Activated T-helper 9 cell treated with anti-CD3 and anti-CD28 coated beads, Interleukin-2, amount 50 U/mL, for 16 hours (primary cell): ENCODE measurements at places on chromosomes 1 and 21.

GRCh38 chr1:10687782-10688408 is 108.6 kb downstream of the CASZ1 start:
- DNase-seq: no peak

GRCh38 chr1:244280201-244280600 is 171.5 kb downstream of the ADSS2 start:
- DNase-seq: no peak

DNA sequence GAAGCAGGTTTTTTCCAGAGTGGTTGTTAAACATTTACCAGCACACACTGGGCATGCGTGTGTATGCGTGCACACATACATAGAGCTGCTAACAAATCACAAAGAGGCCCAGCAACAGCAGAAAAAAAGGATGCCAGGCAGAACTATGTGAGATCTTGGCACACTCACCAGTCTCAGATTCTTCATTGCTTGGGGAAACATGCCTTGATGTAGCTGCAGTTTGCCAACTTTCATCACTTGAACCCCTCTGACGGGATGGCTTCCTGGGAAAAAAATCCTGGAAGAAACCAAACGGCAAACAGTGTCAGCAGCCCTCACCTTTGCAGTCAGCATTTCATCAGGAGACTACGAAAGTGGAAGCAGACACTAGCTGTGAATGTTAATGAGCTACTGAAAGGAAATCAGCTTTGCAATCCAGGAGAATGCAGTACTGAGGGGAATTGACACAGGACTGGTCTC is 609.1 kb downstream of the KIF26B start:
- DNase-seq: no peak

DNA sequence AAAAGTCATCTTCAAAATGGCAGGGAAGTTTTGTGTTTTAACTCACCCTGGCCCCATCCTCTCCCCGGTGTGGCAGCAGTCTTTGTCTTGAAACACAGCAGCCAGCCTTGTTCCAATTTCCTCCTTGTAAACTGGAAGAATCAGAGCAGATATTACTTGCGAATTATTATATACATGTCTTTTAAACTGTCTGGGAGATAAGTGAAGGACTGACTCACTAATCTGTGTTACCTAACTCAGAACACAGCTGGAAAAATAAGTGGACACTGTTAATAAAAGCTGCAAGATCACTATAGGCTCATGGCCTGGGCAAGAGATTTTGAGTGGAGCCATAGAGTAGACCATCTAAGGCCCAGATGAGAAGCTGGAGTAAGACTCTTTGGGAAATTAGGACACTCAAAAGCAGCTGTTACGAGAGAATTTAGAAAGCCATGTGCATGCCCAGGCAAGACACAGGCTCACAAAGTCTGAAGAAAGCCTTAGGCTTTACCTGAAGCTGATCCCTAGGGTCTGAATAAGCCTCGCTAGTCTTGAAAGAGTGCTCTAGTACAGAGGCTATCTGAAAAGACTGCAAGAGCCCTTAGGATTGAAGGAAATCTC is 233.0 kb upstream of the RAB4A start:
- no peak for DNase-seq

DNA sequence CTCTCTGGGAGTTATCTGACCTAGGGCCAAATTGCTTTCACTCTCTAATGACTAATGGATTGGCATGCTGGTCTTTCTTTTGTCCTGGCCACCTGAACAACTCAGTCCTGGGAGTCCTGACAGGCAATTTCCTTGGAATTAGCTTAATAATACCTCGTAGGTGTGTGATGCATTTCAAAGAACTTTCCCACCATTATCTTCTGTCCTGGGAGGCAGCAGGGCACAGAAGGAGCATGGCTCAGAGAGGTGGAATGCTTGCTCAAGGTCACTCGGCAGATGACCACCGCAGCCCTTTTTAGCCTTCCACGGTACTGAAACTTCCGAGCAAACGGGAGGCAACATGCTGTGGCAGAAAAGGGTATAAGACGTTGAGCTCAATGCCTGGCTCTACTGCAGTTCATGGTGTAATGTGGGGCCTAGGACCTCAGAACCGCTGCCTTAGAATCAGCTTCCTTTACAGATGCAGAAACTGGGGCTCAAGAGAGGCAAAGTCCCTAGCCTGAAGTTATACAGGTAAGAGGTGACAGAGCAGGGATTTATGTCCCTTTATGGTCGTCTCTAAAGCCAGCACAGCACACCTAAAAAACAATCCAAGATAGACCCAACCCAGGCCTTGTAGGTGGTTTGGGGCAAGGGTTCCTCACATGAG is 3.2 kb downstream of the ID3 start:
- no peak for DNase-seq

GRCh38 chr1:200426196-200426595 is 16.4 kb upstream of the ZNF281 start:
- DNase-seq: no peak

DNA sequence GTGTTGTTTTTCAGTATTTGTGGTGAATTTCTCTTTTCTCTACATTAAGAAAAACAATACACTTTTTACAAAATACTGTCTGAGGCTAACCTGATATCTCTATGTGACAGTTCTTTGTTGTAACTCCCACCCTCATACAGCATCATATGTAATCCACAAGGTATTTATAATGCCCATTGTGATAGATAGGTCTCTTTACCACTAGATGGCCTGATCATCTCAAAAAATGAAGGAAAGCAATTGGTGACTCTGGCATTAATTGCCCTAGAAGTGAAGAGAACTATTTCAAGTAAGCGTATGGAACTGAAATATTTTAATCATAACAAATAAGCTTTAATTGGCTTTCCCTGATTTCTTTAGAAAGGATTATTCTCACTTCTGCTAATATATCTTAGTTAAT is 36.2 kb upstream of the HFM1 start:
- DNase-seq: no peak

GRCh38 chr1:247296599-247297180 is 35.0 kb downstream of the ZNF496 start:
- DNase-seq: no peak

DNA sequence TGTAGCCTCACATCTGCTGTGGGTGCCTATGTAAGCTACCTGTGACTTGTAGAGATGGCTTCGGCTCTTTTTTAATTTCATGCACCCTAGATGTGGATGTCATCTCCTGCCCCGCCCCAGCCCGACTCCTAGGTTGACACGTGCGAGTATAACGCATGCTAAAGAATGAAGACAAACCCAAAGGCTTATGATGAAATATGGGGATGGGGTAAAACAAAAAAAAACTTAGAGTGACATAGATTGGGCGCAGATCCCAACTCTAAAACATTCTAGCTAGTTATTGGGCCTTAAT is 613 bp upstream of the ERO1B start:
- DNase-seq: peak; percentile 28

DNA sequence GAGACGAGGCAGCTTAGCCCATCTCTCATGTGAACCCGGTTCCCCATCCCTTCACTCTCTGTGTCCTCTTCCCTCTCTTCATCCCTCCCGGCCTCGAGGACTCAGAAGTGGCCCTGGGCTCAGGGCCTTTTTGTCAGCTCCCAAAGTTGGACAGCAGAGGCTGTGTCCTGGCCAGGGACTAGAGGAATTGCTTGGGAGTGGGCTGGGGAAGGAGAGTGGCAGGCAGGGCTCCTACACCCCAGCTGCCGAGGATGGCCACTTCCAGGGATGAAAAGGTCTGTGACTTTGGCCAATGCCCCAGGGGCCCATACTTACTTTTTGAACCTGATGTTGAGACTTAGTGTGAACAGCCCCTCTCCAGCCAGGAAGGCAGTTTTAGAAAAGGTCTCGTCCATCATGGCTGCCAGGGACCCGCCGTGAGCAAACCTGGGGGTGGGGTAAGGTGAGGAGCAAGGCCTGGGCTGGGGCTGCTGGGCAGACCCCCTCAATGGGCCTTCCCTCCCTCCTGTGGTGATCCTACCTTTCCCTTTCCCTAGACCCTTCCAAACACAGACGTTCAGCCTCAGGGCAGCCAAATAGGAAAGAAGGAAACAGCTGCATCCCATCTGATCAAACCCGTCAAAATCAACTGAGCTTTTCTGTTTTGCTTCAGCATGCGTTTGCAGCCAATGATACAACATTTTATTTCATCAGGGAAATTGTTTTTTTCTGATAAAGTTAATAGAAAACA is 5.5 kb downstream of the THEM5 start:
- DNase-seq: no peak

DNA sequence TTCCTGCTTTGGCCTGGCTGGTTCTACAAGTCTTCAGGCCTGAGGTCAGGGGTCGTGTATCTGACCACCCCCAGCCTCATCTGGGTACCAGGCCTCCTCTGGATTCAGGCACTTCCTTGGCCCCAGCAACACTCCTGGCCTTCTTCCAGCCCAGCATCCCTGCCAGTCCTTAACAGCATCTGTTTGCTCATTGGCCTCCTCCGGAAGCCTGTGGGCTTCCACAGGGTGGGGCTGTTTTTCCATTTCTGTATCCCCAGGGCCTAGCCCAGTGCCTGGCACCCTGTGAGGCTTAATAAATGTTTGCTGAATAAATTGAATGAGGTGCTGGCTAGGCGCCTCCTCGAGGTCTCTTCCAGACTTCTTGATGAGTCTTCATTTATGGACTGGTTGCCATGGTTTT is 21.5 kb upstream of the GPR37L1 start:
- DNase-seq: no peak
